Activated CD8-positive, alpha-beta T cell treated with anti-CD3 and anti-CD28 coated beads, Interleukin-2, amount 10 ng/mL, durations not matched to agents 7 days and 5 days (primary cell): ENCODE measurements at places on chromosomes 1 and 21.
A peak's percentile ranks its signal among the peaks of the same experiment; 100 is the strongest.

DNA sequence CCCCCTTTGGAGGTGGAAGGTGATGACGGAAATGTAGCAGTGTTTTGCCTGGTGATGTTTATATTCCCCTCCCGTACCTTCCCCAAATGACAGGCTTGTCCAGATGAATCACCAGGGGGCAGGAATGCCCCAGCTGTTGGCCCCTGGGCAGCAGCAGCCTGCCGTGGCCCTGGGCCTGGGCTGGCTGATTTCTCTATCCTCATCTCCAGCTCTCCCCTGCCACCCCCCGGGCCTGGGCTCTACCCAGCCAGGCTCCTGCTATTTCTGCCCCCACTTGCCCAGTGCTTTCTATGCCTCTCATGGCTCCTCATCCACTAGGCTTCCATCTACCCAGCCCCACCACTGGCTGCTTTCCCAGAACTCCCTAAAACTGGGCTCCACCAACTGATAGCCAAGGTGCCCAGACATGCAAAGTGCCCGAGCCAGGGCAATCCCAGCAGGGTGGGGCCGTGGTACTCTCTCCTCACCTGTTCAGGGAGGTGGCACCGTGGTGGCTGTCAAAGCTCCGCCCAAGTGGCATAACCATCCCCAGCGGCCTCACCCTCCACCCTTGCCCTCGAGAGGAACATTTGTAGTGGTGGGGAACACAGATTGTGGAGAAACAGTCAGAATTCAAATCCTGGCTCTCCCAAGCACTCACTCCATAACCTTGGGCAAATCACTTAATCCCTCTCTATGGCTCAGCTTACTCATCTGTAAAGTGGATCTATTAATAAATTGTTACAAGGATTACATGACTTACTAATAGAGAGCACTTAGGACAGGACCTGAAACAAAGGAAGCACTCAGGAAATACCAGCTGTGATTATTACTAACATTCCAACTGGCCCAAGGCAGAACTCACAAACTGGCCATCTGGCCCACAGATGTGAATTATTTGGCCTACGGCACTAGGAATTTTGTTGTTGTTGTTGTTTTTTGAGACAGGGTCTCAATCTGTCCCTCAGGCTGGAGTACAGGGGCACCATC, 12.8 kb upstream of the ECE1 start:
- DNase-seq: no peak

- DNase-seq: peak; percentile 63
These were observed 18.3 kb upstream of the IFNGR2 start for GRCh38 chr21:33384841-33385331.

- no peak for DNase-seq
These were observed 110.7 kb downstream of the SLC25A24 start for GRCh38 chr1:108089477-108089876.

GRCh38 chr1:39917825-39918224, 16.1 kb upstream of the MYCL start:
- DNase-seq: no peak

GRCh38 chr21:20215959-20216358, 782.2 kb upstream of the NCAM2 start:
- no peak for DNase-seq

DNA sequence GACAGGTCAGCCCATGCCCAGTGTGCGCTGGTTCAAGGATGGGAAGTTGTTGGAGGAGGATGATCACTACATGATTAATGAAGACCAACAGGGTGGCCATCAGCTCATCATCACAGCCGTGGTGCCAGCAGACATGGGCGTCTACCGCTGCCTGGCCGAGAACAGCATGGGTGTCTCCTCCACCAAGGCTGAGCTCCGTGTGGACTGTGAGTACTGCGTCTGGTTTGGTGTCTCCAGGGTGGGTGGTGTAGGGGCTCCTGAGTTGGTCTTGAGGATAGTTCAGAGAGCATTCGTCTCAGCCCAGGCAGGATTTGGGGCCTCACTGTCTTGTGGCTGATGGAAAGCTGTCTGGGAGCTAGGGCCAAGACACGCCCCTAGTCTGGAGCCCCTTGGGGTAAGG, 83.2 kb downstream of the TRIM11 start:
- no peak for DNase-seq

GRCh38 chr1:56570924-56571372, 8.4 kb downstream of the PLPP3 start:
- DNase-seq: no peak

- no peak for DNase-seq
These were observed 57.5 kb downstream of the KCNT2 start for GRCh38 chr1:196550731-196551130.

GRCh38 chr1:167185974-167186657, 34.6 kb upstream of the POU2F1 start:
- DNase-seq: no peak

DNA sequence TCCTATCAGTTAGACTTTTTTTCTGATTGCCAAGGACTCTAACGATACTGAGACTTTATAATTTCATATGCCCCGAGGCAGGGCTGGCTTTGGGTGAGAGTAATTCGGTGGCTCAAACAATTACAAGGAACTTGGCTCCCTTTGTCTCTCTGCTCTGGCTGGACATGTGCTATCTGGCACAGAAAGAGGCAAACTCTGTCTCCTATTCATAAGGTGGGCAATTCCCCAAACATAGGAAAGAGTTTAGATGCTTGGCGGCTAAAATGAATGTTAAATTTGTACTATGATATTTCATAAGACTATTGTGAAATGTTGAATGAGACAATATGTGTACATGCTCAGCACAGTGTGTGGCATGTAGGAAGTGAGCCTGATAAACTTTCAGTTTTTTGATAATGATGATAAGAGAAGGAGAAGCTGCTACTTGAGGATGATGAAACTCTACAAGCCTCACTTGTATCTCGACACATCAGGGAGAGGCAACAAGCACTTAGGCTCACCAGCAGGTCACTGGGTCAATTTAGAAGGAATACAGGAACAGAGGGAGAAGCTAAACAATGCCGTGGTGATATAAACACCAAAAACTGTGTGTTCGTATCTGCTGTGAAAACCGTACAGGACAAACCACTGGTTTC, 12.6 kb upstream of the NTPCR start:
- no peak for DNase-seq

- no peak for DNase-seq
These were observed 56.7 kb downstream of the RASAL2 start for GRCh38 chr1:178150610-178151009.

GRCh38 chr1:23695667-23696066, 4.1 kb downstream of the RPL11 start:
- DNase-seq: no peak

- DNase-seq: no peak
These were observed 7.9 kb downstream of the COL6A1 start for GRCh38 chr21:45989355-45990048.

DNA sequence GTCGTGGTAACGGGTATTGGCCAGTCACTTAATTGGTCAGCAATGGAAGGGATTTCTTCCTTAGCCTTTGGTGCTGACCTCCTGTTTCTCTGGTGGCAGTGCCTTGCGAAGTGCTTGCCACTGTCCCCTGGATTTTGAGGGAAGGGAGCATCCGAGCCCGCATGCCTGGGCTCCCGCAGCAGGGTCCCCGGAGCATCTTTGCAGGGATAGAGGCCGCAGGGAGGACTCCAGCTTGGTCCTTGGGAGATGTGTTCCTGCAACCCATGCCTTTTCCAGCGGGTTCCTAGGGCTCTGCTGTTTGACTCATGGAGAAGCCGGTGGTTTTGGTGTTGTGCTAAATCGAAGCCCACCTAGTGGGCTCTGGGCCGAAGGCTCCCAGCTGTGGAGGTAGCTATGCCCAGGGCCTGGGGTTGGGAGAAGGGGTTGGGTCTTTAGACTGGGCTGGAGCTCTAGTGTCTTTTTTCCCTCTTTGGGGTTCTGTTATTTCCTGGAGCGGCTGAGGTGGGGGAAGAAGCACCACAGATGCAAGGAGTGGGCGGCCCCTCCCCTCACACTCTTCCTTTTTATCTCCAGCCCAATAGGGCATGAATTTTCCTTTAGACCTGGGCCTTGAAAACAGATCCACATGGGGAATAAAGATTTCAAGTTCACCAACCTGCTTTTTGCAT, 39.0 kb downstream of the PIK3CD start:
- no peak for DNase-seq

DNA sequence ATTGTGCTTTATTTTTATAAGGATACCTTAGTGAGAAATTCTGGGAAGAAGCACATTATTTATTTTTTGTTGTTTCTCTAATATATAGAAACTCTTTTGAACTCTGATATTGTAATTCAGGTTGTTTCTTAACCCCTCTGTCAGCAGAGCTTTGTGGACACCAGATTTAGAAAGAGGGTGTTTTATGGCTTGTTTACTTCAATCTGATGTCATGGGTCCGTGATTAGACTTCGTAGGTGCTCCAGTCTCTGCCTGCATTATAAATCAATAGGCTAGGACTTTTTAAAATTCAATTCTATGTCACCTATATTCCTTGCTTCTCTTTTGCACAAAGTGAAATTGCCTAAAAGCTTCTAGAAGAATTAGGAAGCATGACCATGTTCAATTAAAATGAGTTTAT, 47.3 kb upstream of the CCDC190 start:
- DNase-seq: no peak

- DNase-seq: no peak
These were observed 41.2 kb downstream of the LPAR3 start for GRCh38 chr1:84851839-84852238.

GRCh38 chr1:63662841-63663240, 69.6 kb downstream of the PGM1 start:
- DNase-seq: no peak
